SHP77 treated with DMSO at 0.1 percent for 48 hours (cell line): ENCODE measurements at places on chromosomes 4 and X.

DNA sequence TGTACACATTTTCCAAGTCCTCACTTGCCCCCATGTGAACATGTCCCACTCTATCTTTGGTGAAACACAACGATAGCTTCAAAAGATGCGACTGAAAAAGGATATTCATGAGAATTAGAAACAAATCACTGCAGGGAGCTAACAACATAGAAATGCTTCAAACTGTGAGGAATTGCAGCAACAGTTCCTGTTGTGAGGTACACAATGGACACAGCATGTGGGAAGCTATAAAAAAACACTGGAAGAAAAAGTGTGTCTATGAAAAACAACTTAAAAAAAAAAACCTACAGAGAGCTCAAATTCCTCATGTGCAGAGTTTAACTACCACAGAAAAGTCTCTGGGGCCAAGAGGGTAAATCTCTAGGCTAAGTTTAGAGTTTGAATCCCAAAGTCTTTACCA lies 51.6 kb upstream of the BLTP1 start:
- no peak for DNase-seq

- no peak for DNase-seq
These were observed 66.5 kb downstream of the UCHL1 start for GRCh38 chr4:41323179-41323578.

DNA sequence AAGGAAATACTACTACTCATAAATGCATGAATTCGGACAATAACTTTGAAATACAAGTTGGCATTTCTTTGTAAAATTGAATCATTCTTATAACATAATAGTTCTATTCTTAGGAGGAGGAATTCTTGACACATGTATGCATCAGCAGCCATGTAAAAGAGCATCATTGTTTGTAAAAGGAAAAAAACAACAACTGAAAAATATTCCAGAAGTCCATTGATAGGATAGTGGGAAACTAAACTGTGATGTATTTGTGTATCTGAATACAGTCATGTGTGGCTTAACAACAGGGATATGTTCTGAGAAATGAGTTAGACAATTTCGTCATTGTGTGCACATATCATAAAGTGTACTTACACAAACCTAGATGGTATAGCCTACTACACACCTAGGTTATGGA lies 102.0 kb upstream of the SH3RF1 start:
- no peak for DNase-seq

DNA sequence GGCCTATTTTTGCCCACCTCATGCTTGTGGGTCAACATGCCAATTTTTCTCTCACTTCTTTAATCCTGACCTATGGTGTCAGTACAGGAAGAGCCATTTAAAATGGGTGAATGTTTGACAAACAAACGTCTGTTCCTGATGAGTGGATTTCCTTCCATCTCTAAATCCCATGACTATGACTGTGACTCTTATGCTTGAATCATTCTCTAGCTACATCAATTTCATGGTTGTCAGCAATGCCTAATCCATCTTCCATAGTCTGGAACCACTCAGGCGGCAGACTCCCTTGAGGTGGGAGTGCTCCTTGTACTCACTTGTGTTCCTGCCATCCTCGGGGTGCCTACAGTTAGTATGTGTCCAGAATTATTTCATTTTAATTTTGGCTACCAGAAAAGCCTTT lies 194.9 kb upstream of the RPS6KA3 start:
- DNase-seq = no peak

GRCh38 chrX:6694977-6695376 lies 160.1 kb upstream of the VCX3A start:
- no peak for DNase-seq

DNA sequence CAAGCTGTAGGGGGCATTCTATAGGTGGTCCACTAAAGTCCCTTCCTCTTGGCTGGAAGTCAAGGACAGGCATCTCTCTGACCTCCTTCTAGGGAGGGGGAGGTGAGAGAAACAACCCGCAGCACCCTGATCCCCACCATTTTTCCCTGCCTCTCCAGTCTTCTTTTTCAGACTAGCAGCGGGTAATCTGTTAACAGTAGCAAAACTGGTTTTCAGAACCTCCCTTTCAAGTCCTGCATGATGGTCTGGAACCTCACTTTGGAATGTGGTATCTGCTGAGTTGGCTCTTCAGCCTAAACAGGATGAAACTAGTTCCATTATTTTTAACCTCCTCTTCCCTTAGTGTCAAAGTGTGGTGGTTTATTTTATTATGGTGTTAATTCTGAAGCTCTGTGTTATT lies 196.0 kb downstream of the NWD2 start:
- DNase-seq = no peak

DNA sequence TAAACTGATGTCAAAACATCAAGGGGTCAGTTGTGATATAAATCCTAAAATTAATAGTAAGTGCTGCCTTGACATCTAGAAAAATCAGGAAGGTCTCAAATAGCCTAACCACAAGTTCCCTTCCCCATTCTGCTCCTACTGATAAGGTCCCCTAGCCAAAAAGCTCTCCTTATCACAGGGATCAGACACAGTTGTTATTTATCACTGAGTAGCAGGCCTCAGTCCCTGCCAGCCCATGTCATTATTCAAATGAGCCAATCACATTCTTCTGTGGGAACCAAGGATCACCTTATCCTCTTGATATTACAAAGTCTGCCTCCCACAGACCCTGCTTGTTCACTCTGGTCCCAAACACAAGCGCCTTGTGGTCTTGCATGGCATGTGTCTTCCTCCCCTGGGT lies 23.3 kb upstream of the TMEM255A start:
- no peak for DNase-seq

DNA sequence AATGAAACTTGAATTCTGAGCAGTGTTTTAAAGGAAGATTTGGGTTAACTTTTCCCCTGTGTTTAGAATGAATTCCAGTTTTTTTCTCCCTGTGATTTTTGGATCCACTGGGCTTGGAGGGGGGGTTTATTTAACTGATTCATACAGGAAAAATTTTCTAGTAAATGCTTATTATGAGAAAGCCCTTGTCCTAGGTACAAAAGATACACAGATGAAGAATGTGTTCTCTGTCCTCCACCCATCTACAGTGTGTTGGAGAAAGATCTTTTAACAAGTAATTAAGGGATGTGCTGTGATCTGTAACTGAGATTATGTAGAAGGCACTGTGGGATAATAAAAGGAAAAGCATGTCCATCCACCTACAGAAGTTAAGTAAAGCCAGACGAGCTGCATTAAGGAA lies 103.9 kb downstream of the STIM2 start:
- DNase-seq = no peak

DNA sequence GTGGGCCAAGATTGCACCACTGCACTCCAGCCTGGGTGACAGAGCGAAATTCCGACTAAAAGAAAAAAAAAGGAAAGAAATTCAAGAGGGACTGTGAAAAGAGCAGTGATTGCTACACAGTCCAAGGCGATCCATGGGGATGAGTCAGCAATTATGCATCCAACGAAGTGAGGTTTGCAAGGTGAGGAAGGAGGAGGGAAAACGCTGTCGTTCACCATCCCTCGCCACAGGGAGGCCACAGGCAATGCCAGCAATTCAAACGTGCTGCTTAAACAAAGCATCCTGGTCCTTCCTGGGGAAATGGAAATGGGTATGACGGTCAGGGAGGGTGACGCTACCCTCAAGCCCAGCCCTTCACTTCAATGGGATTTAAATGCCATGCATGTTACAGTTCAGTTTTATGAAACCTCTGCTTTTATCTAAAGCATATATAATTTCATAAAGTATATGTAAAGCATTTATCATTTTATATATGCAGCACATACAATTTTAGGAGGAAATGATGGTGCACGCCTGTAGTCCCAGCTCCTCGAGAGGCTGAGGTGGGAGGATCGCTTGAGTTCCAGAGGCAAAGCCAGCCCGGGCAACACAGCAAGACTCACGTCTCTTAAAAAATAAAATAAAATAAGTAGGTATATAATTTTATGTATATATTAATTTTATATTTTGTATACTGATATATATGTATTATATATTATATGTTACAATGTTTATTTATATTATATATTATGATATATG lies 108.7 kb downstream of the DHRSX start:
- DNase-seq = no peak

- no peak for DNase-seq
These were observed 66.5 kb downstream of the AMOT start for GRCh38 chrX:112774142-112774541.

DNA sequence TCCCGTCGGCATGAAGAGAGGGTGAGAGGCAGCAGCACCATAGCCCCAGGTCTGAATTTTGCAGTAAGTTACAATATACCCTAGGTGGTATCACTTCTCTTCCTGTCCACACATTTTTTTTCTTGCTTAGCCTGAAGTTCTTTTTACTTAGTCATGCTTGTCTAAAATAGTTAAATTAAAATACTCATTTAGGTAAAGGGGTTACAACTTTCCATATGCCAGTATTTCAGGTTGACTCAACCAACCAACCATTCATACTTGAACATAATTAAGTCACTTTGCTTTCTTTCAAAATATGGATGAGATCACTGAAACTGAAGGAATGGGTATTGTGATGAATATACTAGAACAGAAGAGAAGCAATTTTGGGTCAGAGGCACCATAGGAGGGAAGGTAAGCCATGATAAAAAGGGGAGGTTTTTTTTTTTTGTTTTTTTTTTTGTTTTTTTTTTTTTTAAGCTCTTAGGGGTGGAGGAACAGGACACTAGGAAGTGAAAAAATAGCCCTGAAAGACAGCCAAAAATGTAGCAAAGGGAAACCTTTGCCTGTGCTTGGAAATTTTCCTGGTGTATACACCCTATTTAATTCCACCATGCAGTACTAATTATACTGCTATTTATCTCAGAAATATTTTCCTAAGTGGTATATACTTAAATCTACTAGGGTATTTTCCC lies 41.8 kb downstream of the RPS6KA3 start:
- DNase-seq = no peak

DNA sequence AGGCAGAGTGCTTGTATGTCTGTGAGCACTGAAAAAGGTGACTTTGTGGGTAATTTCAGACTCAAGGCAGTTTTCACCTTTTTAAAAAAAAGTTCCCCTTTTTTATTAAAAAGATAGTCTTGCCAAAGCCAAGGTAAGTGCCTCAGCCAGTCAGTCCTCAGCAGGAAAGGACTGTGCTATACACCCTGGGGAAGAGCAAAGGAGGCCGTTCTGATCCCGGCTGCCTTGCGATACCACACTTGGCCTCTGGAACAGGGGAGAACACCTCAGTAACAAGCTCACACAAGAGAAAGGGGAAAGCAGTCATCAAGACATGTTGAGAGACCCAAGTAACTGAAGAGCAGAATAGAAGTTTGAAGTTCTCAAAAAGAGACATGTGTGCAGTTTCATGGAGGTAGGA lies 541.7 kb downstream of the BCOR start:
- DNase-seq = no peak

DNA sequence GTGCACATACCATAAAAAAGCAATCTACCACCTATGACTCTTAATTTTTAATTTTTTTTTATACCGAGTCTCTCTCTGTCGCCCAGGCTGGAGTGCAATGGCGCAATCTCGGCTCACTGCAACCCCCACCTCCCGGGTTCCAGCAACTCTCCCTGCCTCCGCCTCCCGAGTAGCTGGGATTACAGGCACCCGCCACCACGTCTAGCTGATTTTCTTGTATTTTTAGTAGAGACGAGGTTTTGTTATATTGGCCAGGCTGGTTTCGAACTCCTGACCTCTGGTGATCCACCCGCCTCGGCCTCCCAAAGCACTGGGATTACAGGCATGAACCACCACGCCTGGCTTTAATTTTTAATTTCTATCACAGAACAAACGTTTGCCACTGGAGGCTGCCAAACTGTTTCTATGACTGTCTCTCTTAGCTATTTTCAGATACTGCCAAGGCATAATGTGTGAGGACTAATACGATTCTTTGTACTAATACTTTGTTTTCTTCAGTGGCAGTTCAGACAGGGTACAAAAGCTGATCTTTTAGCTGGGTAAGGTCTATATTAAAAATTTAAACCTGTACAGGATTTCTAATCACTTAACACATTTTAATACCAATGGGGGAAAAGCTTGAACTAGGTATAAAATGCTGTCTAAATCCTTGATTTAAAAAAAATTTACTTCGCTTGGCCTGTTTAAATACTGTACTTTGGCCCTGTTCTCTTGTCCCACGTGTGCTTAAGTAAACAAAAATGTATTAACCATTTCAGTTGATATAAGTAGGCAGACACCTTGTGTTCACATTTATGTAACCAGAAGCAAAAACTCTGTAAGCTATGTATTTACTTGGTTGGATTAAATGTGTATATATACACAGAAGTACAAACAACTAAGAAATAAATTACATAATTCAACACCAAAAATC lies 2.3 kb downstream of the PGRMC2 start:
- DNase-seq = no peak

GRCh38 chrX:20317873-20318272 lies 51.2 kb upstream of the RPS6KA3 start:
- no peak for DNase-seq
